ENCODE measurements at places on chromosomes 7 and 10.

- no peak for DNase-seq
These were observed 201.7 kb upstream of the FOXP2 start for GRCh38 chr7:114212721-114213429.

DNA sequence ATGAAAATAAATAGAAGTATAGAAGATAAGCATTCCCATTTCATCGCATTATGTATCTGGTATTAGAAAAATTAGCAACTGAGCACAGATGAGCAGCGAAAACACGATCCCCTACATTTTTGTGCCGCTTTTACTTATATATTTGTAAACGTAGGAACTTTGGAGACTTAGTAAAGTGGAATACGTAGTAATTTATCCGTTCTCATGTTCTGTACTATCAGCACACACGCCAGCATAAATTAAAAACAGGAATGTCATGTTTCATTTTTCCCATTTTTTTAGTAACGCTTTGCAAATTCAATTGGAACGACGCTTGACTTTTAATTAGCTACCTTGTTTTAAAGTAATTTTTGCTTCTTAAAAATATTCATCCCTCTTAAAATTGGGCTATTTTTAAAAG is 2.4 kb downstream of the ZNRF2 start:
- no peak for DNase-seq

- DNase-seq = no peak
These were observed 65.8 kb upstream of the WNT16 start for GRCh38 chr7:121262969-121263368.

DNA sequence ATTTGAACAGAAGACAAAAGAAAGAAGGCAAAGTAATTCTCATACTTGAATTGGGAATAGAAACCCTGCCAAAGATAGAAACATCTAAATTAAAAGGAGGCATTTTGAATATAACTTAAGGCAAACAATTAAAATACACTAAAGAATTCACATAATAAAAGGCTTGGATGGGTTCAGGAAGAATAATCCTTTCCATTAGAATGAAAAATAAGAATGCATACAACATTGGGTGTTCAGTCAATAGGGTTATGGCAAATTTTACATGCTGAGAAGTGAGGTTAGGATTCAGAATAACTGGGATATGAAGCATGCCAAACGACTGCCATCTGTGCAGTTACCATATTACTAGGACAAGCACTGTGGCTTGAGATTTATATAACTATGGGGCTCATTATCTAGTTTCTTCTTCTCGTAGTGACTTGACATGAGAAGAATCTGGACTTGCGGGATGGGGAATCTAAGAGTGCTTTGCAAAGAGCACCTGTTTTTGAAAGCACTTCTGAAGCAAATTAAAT is 326.5 kb downstream of the THSD7A start:
- peak; percentile 93 for DNase-seq

DNA sequence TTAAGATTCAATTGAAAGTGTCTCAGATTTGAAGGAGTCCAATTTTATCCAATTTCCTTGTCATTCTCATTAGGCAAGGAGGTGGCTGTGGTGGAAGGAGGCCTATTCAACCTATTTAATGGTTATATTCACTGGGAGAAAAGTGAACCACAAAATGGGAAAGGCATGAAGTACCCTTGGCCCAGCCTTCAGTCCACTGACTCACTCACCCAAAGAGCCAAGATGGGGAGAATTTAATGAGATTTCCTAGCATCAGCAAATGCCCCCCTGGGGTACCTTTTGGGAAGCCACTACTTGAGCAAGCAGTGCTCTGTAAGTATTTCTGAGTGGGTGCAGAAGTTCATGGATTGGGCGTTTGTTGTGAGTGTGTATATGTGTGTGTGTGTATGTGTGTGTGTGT is 144.1 kb downstream of the NRP1 start:
- DNase-seq = no peak

GRCh38 chr7:112448381-112448780 is 1.9 kb upstream of the IFRD1 start:
- DNase-seq = no peak

GRCh38 chr7:24082826-24083225 is 201.2 kb upstream of the NPY start:
- DNase-seq = no peak

DNA sequence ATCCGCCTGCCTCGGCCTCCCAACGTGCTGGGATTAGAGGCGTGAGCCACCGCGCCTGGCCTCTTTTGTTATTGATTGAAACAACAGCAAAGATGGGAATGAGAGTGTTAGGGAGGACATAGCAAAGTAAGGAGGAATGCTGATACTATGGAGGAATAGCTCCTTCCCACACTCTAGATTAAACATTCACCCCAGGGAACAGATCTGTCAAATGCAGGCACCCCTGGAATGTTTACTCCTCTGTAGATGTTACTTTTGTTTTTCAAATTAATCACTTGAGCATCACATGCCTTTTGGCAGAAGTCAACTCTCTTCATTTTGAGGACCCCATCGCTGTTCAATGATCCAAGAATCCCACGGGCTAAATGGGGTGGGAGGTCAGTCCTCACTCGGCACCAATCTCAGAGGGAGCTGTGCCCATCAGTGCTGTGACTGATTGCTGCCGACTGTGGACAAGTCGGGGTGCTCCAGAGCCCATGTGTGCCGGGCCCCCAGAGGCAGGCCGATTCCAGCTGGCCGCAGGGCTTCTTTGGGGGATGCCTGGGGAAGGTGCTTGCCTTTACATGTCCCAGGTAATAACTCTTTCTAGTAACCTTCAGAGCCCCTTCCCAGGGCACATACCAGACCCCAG is 10.2 kb upstream of the COBL start:
- no peak for DNase-seq

DNA sequence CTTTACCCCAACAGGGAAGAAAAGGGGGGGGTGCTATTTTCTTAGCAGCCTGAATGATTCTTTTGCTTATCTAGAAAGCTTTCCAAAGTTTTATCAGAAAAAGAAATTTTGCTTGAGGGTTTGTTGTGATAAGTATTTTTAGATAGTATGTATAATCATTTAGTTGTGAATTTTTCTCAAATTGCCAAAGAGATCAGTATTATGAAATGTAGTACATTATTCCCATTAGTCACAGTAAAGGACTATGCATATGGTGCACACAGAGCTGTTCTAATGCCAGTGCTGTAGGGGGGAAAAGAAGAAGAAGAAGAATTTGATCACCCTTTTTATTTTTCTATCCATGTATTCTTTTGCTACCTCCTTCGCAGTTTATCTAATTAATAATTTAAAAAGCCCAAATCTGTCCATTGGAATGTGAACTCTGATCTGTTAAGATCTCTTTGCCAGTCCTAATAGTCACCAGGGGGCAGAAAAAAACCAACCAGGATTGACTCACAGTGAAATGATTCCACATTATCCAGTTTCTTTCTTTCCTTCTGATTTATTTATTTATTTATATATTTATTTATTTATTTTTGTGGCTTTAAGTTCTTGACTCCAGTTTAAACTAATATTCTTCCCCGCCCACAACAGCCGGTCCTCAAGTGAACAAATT is 4.7 kb downstream of the RBM20 start:
- DNase-seq = no peak

DNA sequence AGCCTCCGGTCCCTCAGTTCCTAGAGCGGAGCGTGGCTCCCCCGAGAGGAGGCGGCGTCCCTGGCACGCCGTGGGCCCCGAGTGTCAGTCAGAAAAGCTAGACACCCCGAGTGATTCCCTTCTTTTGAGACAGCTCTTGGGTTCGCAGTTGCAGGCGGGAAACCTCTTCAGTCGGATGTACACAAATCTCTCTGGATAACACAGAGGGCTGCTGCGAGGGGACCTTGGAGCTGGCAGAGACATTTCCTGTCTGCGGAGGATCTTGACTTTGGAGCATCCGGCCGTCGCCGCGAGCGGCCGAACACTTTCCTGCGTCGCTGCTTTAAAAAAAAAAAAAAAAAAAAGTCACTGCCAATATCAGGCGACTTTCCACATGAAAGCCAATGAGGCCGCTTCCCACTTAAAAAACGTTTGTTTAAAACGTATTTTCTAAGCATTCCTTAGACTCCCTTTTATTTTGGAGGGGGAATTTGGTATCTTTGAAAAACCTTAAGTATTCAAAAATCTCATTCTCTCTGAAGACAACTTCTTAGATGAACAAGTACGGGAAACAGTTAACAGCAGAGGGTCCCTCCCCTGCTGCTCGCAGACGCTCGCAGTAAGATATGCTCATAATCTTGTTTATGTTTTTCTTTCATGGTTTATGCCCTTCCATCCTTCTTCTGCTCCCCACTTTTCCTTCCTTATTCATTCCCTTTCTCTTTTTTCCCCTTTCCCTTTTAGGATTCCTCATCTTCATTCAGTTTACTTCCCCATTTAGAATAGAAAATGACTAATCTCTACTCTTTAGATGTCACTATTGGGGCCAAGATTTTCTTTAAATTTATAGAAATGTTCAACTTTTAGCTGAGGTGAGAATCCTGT is 10.0 kb downstream of the HHEX start:
- peak; percentile 69 for DNase-seq

- no peak for DNase-seq
These were observed 136.1 kb upstream of the TARP start for GRCh38 chr7:38409531-38409930.

- DNase-seq = no peak
These were observed 173.8 kb upstream of the HPS1 start for GRCh38 chr10:98620503-98620902.

GRCh38 chr10:97013568-97013967 is 172.2 kb downstream of the SLIT1 start:
- no peak for DNase-seq

GRCh38 chr10:109067031-109067430 is 856.3 kb downstream of the XPNPEP1 start:
- DNase-seq = no peak

DNA sequence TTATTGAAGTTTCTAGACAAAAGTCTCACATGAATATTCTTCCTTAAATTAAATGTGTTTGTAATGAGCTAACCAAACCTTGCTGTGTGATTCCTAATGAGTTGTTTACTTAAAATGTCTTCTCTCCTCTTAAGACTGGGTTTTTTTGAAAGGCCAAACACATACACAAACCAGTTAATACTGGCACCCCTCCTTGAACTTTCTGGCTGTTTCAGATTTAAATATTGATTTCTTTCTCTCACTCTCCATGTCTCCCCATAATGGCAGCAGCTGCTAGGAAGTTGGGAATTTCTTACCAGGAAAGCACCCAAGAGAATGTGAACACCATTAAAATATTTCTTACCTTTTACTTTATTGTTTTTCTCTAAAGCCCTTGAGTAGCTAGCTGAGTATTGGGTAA is 11.4 kb upstream of the PTN start:
- DNase-seq = no peak

GRCh38 chr10:95837356-95837776 is 70.4 kb upstream of the CC2D2B start:
- no peak for DNase-seq

All from HAP-1 (cell line).